NCI-H2171 (cell line): ENCODE measurements at places on chromosomes 12 and 14.
A peak's percentile ranks its signal among the peaks of the same experiment; 100 is the strongest.

DNA sequence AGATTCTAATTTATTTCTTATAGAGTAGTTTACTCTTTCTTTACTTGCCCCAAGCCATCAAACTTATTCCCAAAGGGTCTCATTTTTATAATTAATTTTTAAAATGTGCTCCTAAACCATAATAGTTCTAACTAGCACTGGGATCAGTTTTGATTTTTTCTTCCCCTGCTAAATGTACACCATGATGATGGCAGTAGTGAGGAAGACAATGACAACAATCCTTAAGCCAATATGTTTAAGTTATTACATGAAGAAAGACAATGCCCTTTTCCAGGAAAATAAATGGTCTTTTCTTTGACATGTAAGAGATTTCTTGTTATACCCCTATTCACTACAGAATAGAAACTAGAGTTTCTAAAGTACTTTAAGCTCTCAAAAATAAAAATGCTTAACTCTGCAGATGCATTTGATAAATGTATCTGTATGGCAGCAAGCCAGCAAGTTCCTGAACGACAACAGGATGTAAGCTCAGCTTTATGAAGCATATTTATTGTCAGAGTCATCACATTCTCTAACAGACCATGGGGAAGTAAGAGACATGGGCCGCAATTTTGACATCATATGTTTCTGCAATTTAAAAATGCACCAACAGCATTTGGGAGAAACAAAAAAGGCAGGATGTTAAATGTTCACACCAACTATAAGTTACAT lies 36.0 kb upstream of the SNX6 start:
- DNase-seq: no peak

GRCh38 chr12:3139760-3140159 lies 62.6 kb downstream of the TSPAN9 start:
- no peak for DNase-seq

DNA sequence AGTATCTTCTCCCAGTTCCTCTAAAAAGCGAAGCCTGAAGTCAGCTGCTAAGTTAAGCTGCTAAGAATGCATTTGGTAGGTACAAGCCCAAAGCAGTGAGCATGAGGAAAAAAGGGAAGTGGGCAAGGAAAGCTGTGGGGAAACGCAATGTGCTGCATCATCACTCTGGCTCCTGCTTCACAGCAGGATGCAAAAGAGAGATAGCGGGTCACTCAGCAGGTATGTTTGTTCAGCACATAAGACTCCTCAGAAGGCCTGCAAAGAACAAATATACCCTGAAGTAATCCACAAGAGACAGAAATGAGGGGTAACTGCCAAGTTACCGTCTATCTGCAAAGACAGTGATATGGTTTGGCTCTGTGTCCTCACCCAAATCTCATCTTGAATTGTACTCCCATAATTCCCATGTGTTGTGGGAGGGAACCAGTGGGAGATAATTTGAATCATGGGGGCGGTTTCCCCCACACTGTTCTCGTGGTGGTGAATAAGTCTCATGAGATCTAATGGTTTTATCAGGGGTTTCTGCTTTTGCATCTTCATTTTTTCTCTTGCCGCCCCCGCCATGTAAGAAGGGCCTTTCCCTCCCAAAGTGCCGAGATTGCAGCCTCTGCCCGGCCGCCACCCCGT lies 127.4 kb upstream of the EGLN3 start:
- no peak for DNase-seq

GRCh38 chr14:78329371-78329770 lies 159.2 kb downstream of the NRXN3 start:
- DNase-seq: peak; percentile 41

DNA sequence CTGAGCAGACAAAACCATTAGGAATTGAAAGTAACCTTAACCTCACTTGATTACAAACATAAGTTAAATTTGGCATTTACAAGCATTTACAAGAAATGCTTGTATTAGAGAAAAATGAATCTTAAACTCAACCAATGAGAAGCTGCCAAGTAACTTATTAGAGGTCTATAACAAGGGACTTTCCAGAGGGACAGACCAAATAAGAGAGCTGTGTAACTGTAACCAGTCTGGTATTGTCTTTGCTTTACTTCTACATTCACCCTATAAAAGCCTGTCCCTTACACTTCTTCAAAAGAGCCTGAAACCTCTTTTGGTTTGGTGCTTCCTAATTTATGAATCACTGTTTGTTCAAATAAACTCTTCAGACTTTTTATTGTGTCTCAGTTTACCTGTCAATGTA lies 450.0 kb upstream of the FAR2 start:
- no peak for DNase-seq

- no peak for DNase-seq
Measured at GRCh38 chr14:54137614-54137961, 181.0 kb upstream of the BMP4 start.

DNA sequence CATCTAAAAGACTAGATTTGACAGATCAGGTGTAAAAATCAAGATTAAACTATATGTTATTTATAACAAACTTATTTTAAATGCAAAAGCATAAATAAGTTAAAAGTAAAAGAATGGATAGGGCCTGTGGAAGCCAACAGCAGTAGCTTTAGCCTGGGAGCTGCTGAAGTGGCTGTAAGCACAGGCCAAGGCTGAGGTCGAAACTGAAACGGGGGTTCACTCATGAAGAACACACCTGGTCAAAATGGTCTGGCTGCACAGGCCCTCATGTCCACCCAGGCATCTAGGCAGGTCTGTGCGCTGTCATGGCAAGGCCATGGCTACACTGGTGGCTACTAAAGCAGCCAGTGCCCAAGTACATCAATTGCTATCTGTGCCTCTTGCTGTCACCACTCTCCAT lies 23.1 kb downstream of the CATSPERB start:
- no peak for DNase-seq

DNA sequence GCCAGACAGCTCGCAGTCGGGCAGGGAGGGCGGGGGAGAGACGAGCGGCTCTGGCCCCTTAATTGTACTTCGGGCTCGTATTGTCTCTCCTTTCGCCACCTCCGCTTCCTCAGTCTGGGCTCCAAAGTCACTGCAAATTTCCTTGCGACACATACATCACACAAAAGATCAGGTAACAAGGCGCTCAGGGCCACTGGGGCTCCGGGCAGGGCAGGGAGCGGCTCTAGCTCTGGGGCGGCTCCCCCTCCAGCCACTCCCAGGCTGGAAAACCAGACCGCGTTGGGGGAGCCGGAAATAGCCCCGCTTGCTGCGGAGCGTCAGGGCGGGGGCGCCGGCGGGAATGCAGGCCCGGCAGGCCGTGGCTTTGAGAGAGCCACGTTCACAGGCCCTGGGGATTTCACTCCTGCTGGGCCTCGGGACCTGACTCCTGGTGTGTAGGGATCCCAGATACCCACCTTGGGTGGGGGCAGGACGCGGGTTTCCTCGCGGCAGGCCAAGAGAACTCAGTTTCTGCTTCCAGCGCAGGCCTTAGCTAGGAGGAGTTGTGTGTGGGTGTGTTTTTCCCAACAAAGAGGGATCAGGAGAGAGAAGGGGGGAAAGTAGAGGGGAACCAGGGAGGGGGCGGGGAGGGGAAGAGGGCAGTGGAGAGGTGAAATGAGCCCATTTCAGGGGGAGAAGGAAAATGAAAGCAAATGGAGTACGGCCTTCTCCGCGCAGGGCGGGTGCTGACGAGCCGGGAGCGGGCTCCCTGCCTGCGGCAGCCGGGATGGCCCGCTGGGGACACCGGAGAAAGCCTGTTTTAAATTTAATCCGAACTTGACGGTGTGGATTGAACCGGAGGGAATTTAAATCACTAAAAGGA lies 4.4 kb upstream of the HOXC9 start:
- DNase-seq: peak; percentile 25

DNA sequence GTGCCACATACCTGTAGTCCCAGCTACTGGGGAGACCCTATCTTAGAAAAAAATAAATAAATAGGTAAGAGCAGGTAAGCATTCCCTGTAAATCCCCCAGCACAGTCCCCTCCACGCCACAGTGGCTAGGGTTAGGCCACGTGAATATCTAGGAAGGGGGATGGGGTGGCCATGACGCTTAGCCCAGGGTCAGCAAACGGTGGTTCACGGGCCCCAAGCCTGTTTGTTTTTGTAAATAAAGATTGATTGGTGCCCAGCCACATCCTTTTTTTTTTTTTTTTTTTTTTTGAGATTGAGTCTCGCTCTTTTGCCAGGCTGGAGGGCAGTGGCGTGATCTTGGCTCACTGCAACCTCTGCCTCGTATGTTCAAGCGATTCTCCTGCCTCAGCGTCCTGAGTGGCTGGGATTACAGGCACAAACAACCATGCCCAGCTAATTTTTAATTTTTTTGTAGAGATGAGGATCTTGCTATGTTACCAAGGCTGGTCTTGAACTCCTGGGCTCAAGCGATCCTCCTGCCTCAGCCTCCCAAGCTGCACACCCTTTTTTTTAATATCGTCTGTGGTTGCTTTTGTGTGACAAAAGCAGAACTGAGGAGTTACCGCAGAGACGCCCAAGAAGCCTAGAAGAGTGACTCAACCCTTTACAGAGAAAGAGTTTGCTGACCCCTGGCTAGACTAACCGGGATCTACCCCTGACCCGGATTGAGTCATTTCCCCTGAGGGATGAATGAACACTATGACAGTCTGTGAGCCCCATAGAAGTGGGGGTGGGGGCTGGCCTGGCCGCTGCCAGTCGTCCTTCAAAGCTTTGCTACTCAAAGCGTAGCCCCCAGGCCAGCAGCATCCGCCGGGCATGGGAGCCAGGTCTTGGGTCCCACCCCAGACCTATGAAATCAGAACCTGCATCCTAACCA lies 113.7 kb upstream of the NCOR2 start:
- no peak for DNase-seq

DNA sequence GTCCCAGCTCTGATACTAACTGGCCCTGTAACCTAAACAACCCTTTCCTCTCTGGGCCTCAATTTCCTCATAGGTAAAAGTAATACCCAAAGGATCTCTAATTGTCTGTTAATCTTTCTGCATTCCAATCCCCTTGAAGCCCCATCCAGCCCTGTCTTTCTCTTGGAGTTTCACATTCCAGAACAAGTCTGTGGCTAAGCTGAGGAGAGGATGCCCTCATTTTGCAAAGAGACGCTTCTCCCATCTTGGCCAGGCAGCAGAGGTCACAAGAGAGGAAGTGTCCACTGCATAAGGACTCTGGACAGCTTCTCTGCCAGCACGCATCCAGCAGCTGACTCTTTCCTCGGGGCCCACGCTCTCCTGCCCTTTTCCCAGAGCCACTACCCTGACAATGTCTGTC lies 263.4 kb upstream of the FKBP4 start:
- no peak for DNase-seq

DNA sequence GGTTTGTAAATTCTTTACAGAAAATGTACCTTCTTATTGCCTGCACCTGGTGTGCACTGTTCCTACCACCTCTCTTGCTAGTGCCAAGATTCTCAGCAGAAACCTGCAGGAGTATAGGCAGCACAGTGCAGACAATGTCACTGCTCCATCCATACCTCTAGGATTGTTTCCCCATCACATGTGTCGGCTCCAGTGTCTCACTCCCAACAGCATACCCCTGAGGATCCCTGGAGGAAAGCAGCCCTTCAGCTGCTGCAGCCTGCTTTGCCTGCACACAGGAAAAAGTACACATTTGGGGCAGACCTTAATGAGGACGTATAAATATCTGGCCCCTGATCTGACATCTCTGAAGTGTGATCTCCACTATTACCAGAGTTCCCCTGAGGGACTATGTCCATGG lies 235.5 kb downstream of the MDGA2 start:
- no peak for DNase-seq

DNA sequence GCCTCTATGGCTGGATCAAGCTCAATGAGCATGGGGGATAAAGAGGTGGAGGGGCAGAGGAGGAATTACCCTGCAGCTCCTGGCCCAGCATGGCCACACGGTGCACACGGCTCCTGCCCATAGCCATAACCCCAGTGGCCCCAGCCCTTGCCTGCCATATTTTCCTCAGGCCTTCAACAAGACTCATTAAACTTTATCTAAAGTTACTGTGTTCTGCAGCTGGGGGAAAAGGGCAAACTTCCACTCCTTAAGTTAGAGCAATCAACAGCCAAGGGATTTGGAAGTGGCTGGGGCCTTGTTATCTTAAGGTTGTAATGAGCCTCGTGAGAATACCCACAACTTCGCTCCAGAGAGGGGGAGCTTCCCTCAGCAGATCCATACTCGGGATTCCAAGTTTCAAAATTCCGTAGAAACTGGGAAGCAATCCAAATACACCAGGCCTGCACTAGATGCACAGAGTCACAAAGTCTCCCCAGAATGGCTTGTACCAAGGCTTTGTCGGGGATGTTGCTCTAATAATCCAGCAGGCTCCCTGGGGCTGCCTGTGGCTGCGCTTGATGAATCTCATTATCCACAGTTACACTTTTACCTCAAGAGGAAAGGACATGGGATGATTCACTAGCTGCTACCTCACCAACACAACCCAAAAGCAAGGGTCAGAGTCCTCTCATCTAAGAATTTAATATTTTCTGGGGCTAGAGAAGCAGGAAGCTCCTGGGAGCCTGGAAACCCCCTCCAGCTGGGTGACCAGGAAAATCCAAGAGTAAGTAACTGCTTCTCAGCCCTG lies 13.0 kb upstream of the OR6J1 start:
- DNase-seq: no peak

- DNase-seq: no peak
Measured at GRCh38 chr12:57340104-57340503, 89.1 kb upstream of the STAC3 start.

- DNase-seq: peak; percentile 28
Measured at GRCh38 chr12:49885118-49885517, 18.6 kb downstream of the FAIM2 start.

GRCh38 chr12:124852911-124853427 lies 10.7 kb downstream of the SCARB1 start:
- DNase-seq: no peak

- peak; percentile 38 for DNase-seq
Measured at GRCh38 chr14:90760591-90761316, 55.5 kb downstream of the TTC7B start.

- no peak for DNase-seq
Measured at GRCh38 chr12:53966085-53966384, 6.9 kb upstream of the HOXC11 start.

- no peak for DNase-seq
Measured at GRCh38 chr12:12721176-12721751, 4.1 kb downstream of the CDKN1B start.

- no peak for DNase-seq
Measured at GRCh38 chr12:52259657-52260243, 14.7 kb upstream of the KRT86 start.

GRCh38 chr14:89574420-89574819 lies 157.4 kb upstream of the FOXN3 start:
- DNase-seq: no peak

DNA sequence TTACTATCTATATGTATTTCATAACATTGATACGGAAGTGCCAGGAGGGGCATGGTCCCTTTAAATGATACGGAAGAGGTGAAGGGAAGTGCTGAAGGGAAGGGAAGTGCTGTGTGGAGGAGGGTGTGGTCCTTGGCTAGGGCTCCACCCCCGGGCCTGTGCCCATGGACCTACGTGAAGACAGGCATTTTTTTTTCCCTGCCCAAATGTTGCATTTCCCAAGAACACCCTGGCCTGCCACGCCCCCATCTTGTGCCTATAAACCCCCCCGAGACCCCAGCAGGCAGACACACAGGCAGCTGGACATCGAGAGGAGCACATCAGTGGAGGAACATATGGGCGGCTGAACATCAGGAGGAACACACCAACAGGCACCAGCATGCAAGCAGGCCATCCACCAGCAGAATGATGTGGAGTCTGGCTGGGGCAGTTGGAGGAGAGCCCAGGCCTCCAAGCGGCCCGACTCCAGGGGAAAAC lies 134.1 kb downstream of the SLC41A2 start:
- DNase-seq: peak; percentile 93

GRCh38 chr12:50572287-50572686 lies 67.5 kb downstream of the DIP2B start:
- DNase-seq: no peak

GRCh38 chr12:50751948-50752721 lies 11.8 kb upstream of the ATF1 start:
- DNase-seq: no peak
